ENCODE measurements at places on chromosomes 5 and 9.

DNA sequence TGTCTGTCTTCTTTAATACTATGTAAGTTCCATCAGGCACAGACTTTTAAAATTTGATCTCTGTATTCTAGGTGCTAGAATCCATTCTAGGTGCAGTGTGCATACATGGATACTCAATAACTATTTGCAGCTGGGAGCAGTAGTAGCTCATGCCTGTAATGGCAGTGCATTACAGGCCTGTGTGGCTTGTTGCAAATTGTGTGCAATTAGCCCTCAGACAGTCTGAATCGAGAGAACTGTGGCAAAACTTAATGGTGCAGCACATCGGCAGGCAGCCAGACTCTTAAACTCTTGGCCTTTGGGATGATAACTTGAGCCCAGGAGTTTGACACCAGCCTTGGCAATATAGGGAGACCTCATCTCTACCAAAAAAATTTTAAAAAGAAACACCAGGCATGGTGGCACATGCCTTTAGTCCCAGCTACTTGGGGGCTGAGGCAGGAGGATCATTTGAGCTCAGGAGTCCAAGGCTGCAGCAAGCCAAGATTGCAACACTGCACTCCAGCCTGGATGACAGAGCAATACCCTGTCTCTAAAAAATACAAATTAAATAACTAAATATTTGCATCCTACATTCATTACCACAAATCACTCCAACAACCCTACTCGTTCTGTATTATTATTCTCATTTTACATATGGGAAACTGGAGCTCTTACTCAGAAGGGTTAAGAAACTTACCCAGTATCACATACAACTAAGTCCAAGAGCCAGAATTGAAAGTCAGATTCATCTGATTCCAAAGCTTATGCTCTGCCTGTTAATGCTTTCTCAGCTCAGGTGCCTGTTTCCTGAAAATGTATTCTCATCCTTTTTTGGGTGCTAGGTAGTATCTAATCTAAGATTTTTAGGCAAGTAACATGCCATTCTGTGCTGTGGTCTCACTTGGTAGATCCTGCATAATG, 30.1 kb downstream of the PRKACG start:
- DNase-seq = no peak

GRCh38 chr5:75571547-75571946, 39.7 kb upstream of the ANKDD1B start:
- DNase-seq = no peak

DNA sequence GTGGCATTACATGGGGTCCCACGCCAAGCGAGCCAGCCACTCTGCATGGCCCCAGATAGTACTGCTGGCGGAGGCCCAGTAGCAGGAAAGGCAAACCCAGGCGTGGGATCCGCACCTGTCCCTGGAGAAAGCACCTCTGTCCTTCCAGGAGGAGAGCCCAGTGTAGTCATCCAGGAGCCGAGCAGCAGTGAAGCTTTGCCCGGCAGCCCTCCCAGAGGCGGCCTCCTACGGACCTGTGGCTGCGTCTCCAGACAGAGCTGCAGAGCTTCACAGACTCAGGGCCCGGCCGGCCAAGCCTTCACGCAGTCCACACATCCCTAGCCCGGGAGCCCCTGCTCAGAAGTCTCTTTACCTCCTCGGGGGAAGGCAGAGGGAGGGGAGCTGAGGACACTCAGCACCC, 100.8 kb upstream of the PPP1R26 start:
- no peak for DNase-seq

DNA sequence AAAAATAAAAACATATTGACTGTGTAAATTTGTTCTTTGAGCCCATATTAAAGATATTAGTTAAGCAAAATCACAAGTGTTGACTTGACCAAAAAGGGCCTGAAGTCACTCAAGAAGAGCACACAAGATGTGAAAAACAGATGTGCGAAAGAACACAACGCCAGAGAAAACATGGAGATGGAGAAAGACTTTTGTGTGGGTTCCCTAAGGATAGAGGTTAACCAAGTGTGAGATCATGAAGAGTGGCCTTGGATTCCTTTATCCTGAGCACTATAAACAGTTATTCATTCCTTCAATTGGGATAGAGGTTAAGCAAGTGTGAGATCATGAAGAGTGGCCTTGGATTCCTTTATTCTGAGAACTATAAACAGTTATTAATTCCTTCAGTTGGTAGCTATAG, 361.8 kb downstream of the CDH18 start:
- no peak for DNase-seq

DNA sequence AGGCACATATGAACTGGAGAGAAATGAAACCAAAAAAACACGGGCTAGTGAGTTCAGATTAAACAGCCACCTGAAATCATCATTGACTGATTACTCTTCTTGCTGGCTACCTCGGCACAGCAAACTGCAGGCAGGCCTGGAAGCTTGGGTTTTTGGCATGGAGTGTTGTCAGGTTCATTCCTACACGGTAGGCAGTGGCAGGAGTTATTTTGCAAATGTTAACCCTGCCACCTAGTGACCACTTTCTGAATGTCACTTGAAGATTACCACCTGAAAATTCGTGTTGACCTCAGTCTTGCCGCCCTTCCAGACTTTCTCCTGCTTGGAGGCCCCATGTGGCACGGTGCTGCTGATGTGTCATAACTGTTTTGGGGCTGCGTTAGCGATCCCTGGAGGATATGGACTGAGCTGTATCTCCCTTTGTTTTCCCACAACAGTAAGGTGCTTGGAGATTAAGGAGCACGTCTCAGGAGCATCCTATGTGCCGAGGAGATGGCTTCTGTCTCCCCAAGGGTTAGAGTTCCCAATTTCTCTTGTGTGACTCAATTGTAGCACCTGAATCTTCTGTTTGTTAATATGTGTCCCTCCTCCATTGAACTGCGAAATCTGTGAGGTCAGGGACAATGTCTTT, 12.7 kb upstream of the CD180 start:
- no peak for DNase-seq

DNA sequence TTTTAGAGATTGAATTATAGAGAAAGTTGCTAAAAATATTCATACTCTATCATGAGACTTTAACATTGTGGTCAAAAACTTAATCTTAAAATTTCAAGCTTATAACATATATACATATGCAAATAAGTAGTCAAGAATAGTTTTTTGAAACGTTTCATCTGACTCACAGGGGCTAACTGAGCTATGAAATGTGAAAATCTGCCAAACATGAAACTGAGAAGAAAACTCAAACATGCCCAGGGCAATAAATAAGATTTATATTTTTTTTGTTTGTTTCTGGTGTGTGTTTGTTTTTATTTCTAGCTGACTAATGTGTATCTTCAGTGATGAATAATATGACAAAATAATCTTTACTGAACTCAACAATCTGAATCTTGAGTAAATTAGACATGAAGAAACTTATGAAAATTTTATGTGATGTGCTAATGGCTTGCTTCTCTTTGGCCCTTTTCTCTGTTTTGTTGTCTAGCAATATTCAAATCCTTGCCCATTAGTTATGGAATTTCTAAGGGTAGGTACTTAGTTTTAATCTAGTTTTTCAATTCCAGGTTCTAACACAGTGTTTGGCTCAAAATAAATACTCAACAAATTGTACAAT, 99.9 kb downstream of the FAM174A start:
- no peak for DNase-seq

- no peak for DNase-seq
Observed at GRCh38 chr5:76404223-76405211, 1.4 kb downstream of the IQGAP2 start.

DNA sequence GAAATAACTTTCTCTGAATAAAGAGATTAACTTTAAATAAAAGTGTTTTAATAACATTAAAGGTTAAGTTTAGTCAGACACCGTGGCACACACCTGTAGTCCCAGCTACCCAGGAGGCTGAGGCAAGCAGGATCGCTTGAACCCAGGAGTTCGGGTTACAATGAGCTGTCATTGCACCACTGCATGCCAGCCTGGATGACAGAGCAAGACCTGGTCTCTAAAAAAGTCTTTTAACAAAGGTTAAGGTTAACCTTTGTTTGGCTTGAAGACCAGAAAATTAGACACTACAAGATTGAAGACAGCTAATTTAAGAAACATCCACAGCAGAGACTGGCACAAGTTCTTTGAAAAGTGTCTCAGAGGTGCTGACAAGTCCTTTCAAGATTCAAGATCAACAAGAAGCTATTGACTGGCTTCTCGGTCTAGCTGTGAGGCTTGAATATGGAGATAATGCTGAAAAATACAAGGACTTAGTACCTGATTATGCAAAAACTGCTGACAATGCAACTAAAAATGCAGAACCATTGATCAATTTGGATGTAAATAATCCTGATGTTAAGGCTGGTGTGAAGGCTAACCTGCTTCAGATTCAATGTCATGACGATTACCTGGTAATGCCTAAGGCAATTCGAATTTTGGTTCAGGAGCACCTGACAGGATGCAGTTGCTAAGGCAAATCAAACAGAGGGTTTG, 48.8 kb downstream of the FAM81B start:
- no peak for DNase-seq

DNA sequence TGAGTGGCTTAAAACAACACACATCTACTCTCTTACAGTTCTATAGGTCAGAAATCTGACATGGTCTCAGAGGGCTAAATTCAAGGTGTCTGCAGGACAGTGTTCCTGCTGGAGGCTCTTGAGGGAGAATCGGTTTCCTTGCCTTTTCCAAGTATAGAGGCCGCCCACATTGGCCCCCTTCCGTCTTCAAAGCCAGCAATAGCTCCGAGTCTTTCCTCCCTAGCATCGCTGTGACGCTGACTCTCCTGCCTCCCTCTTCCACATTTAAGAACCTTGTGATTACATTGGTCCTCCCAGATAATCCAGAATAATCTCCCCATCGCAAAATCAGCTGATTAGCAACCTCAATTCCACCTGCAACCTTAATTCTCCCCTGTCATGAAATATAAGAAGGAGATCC, 81.3 kb upstream of the IER5L start:
- DNase-seq = no peak

GRCh38 chr5:173925449-173926071, 37.4 kb downstream of the CPEB4 start:
- no peak for DNase-seq

DNA sequence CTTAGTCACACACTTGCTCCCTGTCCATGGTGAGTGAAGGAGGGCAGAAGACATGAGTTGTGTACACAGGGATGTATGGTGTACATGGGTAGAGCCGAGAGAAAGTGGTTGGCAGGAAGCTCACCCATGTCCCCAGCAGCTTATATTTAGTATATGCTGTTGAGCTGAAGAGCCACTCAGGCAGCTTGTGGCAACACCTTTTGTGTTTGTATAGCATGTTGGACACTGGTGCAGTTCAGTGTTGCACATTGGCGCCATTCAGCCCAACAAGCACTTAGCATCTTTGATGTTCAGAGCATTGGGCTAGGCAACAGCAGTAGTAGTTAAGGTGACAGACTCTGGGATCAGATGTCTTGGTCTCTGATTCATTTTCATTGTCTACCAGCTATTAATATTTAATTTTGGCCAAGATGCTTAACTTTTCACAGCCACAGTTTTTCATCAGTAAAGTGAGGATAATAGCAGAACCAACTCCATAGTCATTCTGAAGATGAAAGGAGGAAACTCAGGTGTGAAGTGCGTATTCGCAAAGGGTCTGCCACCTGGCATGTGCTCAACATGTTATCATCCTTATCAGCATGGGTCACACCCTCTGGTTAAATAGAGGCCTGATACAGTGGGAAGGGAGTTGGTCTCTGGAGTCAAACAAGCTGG, 184.8 kb downstream of the NR3C1 start:
- DNase-seq = no peak

GRCh38 chr9:113562653-113563381, 99.3 kb downstream of the RGS3 start:
- DNase-seq = no peak

GRCh38 chr9:131625790-131626670, 80.7 kb downstream of the PRRT1B start:
- no peak for DNase-seq

GRCh38 chr5:139856714-139857113, 61.1 kb downstream of the PSD2 start:
- DNase-seq = no peak

GRCh38 chr5:60779466-60779865, 64.6 kb downstream of the ELOVL7 start:
- DNase-seq = no peak

- no peak for DNase-seq
Observed at GRCh38 chr5:133582971-133583370, 29.4 kb downstream of the FSTL4 start.

DNA sequence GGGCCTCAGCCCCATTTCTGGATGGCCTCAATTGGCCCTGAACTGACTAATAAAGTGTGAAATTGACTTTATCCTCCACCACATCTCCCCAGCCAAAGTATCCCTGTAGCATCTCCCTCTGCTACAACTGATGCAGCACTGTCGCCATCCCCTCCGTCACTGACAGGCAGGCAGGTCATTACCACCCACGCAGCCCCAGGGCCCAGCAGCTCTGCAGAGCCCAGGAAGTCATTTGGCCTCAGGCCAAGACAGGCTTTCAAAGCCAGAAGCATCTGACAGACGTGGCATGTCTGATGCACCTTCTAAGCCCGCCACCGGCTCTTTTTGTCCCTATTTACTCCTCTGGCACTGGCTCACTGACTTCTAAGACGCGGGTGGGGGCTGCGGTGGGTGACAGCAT, 65.3 kb downstream of the ARHGEF37 start:
- no peak for DNase-seq

DNA sequence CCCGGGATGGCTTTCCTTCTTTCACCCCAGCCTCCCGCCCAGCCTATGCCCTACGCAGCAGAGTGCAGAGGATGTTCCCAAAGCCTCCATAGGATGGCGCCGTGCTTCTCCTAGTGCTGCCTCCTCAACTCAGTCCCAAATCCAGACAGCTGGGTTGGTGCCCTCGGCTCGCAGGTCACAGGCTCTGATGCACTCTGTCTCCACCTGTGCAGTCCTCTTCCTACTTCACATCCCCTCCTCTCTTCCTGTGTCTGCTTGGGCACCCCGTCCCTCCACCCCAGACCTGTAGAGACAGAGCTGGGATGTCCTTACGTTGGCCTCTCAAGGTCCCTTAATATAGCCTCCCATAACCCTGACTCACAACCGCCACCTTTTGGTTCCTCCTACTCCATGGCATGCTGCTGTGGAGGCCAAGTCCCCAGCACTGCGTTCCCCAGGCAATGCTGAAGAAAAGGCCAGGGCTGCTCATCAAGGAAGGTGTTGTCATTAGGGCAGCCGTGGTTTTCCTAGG, 314.4 kb downstream of the GADD45G start:
- no peak for DNase-seq

- no peak for DNase-seq
Observed at GRCh38 chr5:123116058-123116457, 27.0 kb downstream of the PRDM6 start.

DNA sequence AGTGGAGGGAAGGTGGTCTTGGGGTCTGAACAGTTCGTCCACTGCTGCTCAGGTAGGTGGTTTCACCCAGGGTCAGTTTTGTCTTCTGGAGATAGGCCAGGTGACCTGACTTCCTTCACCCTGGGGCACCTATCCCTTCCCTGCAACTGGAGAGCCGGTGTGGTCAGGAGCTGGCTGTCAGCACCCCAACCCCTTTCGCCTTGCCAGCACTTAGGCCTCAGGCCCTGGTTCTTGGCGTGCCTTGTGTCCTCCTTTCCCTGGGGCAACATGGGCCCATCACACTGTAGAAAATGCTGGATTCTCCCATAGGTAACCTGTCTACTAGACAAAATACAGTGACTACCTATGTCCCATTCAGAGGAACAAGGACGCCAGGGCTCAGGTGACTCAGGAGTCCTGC, 13.1 kb downstream of the PROP1 start:
- no peak for DNase-seq

All from HS-27A (cell line).